NCI-H146 (cell line): ENCODE measurements at places on chromosomes 4 and X.

- no peak for DNase-seq
Measured at GRCh38 chrX:136779346-136779781, 1.4 kb downstream of the ARHGEF6 start.

DNA sequence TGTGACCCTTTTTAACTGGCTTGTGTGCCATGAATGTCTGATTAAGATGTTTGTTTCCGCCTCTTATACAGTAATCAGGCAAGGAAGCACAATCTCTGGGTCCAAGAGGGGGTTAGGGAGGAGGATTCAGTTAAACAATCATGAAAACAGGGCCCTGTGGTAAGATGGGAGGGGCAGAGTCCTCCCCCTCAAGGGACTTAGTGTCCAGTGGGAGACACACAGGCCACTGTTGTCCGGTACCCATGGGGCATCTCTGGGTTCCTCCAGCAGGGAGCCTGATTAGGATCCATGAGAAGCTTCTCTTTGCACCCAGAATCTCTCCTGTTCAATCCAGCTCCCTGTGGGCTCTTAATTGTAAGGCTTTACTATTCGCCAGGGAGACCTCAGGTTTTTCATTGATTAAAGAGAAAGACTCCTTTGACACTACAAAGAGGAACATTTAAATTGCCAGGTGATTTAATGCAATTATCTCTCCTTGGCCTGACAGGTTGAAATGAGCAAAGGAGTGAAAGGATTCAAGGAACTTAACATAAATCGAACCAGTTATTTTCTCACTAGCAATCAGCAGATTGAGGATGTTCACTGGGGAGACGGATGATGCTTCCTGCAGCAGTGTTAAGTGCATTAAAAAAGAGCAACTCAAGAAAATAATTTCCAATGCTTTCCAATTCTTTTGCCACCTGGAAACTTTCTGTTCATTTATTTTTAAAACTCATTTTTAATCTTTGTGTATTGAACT lies 225.4 kb downstream of the PTTG2 start:
- peak; percentile 61 for DNase-seq

DNA sequence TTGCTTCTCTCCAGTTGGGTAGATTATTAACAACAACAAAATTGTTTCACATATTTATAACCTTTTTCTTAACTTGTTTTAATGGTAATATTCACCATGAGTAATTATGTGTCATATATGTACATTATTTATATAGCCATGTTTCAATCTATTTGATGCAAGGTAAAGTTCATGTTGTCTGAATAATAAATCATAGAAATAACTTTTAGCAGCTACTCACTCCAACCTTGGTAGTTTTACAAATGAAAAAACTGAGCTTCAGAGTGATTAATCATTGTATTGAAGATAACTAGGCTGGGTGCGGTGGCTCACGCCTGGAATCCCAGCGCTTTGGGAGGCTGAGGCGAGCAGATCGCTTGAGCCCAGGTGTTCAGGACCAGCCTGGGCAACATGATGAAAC lies 46.0 kb downstream of the TMA16 start:
- DNase-seq, result no peak

DNA sequence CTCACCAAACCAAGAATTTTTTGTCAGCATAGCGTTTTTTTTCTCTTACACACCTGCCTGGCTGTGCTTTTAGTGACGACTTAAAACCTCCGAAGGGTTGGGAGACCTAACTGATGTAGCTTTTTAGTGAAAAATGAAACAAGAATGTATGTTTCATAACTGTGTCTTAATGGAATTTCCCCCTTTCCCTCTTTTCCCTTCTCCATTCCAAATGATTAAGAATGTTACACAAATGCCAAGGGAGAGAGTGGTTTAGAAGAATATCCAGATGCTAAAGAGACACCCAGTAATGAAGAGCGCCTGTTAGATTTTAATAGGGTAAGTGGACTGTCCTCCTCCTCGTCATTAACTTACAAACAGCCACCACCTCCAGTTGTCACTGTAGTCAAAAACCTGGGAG lies 33.2 kb upstream of the TBC1D14 start:
- DNase-seq, result no peak

GRCh38 chr4:132642016-132642817 lies 506.9 kb upstream of the PCDH10 start:
- peak; percentile 14 for DNase-seq

DNA sequence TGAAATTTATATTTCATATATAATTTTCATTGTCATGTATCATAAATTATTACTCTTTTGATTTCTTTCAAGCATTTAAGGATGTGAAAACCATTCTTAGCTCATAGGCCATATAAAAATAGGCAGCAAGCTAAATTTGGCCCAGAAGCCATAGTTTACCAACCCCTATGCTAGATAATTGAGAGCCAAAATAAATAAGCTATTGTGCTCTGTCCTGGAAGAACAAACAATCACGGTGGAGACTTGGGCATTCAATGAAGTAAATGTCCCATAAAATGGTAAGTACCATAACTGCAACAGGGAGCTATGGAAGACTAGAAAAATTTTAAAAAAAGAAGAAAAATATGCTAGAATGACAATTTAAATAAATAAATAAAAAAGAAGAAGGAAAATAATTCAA lies 60.9 kb upstream of the PACRGL start:
- peak; percentile 9 for DNase-seq

- no peak for DNase-seq
Measured at GRCh38 chr4:90171491-90171890, 44.3 kb downstream of the CCSER1 start.

DNA sequence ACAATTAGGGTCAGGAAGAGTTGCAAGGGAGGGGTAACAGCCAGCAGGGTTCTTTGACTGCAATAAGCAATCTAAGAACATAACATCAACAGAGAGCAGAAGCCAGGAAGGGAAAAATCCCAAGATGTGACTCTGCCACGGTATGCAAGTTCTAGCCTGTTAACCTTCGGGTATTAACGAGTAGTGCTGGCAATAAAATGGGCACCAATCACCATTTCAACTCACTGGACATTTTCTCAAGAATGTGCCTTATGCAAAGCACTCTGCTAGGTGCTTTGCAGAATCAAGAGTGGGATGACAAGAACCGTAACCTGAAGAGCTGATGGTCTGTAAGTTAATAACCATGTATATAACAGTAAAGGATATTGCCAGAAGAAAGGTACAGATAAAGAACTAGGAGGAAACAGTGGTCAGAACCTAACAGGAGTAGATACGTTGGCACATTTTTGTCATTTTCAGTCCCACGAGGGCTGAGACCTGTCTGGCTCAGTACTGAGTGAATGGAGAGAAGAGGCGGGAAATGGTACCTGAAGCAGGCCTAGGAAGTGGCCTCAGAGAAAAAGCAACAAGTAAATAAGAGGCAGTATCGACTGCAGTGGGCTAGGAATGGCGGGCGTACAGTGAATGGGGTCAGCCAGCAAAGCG lies 2.7 kb downstream of the ELOVL6 start:
- peak; percentile 57 for DNase-seq

GRCh38 chr4:135249024-135249423 lies 1047.4 kb upstream of the PABPC4L start:
- no peak for DNase-seq

DNA sequence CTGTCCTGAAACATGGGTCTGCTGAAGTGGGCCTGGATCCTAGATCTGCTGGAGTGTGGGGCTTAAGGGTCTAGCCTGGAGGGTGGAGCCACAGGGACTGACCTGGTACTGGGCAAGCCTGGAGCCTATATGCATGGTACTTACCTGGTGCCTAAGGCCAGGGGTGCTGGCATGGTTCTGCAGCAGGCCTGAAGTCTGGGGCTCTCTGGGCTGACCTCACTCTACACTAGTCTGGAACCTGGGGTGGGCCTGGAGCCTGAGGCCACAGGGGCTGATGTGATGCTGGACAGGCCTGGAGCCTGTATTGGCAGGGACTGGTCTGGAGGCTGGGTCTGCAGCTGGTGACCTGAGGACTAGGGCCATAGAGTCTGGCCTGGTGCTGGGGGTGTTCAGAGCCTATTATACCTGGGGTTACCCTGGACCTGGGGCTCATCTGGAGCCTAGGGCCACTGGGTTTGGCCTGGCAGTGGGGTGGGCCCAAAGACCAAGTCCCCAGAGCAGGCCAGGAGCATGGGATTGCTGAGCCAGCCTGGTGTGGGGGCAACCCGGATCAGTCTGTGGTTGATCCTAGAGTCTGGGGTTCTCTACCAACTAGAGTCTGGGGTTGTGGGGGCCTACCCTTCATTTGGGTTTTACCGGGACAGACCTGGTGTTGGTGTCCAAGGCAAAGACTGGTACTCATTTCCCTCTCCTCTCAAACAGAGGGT lies 179.6 kb downstream of the SLC4A4 start:
- DNase-seq, result no peak

DNA sequence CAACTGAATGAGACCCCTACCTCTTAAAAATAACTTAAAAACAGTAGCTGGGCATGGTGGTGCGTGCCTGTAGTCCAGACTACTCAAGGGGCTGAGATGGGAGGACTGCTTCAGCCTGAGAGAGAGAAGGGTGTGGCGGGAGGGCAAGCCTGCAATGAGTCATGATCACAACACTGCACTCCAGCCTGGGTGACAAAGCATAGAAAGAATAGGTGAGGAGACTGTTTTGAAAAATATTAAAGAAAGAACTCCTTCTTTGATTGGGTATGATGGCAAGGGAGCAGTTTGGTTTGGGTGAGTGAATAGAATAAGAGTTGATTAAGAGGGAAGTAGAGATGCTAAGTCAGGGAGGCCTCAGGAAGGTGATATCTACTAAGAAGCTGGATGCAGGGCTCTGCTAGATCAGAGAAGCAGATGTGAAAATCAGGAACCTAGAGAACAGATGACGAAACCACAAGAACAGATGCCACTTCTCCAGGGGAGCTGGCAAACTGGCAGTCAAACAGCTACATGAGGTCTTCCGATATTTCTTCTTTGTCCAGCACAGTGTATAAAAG lies 318.6 kb downstream of the OPHN1 start:
- DNase-seq, result no peak

- no peak for DNase-seq
Measured at GRCh38 chr4:168637872-168638756, 141.3 kb downstream of the PALLD start.

- DNase-seq, result no peak
Measured at GRCh38 chr4:100895556-100896197, 377.9 kb upstream of the EMCN start.

DNA sequence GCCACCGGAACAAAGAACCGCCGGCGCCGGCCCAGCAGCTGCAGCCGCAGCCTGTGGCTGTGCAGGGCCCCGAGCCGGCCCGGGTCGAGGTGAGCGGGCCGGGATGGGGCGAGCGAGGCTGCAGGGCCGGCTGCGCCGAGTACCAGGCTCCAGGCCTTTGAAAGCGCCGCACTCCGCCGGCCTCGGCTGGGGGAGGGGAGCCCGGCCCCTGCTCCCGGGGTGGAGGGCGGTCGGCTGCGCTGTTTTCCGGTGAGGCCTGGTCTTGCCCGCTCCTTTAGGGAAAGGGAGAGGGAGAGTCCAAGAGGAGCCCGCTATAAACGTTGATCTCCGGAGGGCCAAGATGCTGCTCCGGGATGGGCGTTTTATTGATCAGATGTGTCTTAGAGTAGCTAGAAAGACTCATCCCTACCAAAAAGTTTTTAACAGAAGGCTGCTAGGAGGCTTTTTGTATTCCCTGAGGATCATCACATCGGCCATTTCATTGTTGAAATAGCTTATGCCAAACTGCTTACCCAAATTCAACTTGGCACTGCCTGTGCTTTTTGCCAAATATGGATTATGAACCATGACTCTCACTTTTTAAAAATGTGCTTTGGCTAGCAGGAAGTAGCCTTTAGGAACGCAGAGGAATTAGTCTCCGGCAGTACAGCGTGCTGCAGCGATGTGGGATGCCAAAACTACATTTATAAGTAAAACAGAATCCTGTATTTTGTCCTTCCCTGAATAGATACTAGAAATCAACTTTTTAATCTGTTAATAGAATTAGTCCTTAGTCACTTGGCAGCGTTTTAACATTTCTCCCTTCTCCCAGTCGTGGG lies 760 bp downstream of the TMEM165 start:
- DNase-seq, result peak; percentile 76

DNA sequence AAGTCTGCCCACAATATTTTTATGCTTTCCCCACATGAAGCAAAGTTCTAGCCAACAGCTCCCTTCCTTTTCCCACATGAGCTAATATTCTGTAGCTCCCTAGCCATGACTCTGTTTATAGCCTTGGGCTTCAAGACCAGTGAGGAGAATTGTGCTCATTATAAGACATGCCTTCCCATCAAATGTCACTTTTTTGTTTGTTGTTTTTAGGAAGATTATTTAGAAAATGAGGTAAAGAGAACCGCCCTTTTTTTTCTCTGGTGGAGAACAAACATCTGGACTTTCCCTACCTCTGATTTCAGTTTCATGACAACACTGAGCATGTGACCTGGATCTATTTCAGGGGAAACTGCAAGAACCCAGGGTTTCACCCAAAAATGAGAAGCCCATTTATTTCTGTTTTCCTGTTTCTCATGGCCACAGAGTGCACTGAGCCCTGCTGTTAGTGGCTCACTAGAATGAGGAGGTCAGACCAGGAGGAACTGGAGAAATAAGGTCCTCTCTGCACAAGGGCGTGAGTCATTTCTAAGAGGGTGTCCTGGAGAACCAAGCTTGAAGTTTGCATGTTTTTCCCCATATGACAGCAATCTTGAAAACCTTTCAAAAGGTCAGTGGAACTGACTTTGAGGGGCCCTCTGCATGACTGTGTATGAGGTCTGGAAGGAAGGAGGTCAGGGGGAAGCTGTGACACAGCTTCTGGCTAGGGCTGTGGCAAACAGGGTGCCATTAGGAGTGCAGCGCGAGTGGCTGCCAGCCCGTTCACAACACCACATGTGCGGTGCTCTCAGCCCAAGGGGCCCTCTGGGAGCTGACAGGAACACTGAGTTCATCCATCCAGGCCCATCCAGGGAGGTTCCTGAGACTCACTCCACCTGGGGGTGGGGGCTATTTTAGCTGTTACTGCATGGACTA lies 55.2 kb downstream of the CHST7 start:
- no peak for DNase-seq

DNA sequence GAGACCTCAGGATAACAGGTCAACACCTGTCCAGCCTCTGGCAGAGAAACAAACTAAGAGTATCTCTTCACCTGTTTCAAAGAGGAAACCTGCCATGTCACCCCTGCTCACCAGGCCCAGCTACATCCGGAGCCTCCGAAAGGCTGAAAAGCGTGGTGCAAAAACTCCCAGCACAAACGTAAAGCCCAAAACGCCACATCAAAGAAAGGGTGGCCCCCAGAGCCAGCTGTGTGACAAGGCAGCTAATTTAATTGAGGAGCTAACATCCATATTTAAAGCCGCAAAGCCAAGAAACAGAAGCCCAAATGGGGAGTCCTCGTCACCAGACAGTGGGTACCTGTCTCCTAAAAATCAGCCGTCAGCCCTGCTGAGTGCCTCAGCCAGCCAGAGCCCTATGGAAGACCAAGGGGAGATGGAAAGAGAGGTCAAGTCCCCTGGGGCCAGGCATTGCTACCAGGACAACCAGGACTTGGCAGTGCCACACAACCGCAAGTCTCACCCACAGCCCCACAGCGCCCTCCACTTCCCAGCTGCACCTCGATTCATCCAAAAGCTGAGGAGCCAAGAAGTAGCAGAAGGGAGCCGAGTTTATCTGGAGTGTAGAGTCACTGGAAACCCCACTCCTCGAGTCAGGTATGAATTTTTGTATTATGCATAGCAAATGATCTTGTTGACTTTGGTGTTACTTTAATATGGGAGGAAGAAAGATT lies 15.1 kb downstream of the PALLD start:
- no peak for DNase-seq
